Hypothalamus (tissue), 51 donors: ENCODE measurements at places on chromosomes 2 and 18.

DNA sequence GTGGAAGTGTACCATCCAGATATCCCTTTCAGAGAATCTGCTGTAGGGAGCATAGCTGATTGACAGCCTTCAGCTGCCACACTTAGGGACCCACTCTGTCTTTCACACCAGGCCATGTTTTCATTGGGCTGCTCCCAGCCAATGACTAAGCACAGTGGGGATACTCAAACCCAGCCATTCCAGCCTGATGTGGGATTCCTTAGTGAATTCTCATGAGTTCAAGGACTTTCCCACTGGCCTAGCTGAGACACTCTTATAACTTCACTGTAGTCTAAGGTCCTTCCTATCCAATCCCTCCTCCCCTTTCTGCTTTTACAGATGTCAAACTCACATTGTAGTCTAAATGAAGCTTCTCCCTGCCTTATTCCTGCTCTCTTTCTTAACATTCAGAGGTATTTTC lies 201.2 kb downstream of the PIK3C3 start:
- DNase-seq: no peak

DNA sequence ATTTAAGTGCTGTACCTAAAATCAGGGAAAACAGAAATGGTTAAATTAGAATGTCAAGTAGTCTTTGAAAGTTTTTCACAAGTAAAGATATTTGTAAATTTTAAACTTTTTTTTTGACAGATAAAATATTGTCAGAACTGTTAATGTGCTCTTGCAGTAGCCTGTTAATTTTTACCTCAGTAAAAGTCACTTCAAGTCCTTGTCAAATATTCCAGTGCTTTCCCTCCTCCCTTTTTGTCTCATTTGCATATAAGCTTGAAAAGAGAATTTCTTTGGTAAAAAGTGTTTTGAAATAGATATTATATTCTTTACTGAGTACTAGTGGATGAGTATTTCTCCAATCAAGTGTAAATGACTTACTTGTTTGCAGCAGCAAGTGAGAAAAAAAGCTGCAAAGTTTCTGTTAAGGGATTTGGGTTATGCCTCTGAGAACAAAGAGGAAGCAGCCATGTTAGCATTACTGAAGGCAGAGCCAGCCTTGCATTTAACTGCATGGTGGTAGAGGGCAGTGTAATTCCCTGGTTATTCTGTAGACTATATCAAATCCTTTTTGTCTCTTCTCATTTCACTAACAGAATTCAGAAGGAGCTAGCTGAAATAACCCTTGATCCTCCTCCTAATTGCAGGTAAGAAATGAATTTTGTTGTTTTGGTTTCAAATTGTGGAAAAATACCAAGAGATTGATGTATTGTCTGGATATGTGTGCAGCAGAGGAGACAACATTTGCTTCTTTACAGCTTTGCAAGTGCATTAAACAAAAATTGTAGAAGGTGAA lies 3.2 kb downstream of the UBE2E3 start:
- DNase-seq: peak; percentile 2

GRCh38 chr2:122535960-122536505 lies 780.6 kb downstream of the TSN start:
- no peak for DNase-seq

DNA sequence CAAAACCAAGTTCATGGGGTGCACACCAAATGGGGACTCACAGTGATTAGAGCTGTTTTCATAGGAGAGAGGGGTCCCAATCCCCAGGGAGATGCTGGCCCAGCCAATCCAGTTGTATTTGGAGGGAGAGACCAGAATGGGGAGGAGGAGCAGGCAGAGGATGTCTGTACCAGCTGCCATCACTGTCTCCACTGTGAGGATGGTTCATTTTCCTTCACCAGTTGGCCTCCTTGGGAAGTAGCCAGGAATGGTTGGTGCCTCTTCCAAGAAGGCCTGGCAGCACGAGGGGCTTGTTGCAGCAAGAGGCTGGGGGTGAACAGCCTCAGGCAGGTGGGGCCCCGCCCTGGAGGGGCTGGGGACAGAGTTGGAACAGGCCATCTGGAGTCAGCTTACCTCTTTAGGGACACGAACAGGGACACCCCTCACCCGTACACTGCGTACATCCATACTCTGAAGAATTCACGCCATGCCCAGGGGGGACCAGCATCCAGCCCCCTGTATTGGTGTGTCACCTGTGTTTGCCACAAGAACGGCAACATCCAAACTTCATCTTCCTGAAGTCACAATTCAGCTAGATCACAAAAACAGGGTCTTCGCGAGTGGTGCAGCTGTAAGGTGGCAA lies 161.7 kb upstream of the ZNF236 start:
- no peak for DNase-seq

GRCh38 chr2:234491897-234492296 lies 5.0 kb downstream of the ARL4C start:
- DNase-seq: no peak

DNA sequence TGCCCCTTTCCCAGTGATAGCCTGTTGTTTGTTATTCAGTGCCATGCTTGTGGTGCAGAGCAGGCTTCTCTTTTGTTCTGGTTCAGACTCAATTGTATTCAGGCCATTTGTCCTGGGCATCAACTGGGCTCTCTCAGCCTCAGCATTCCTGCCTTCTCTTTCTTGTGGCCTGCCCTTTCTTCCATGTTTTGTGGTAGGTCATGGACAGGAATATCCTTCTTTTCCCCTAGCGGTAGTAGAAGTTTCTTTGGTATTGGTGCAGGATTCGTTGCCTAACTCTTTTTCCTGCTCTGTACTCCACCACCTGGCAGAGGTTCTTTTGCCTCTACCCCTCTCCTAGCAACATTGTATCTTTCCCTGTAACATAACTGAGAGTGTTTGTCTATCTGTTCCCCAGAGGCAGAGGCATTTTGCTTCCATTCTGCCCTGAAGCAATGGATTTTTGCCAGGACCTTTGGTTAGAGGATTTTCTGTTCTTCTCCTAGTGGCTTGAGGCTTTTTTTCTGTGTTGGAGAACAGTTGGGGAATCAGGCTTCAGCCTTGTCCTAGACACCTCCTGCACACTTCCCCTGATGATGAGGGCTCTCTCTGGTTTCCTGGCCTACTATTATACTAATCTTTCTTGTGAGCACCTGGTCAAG lies 68.5 kb downstream of the NCOA1 start:
- DNase-seq: no peak

GRCh38 chr18:57595347-57595746 lies 8.8 kb upstream of the FECH start:
- DNase-seq: no peak

GRCh38 chr2:234044157-234044556 lies 6.3 kb upstream of the SPP2 start:
- no peak for DNase-seq

GRCh38 chr2:227848586-227848985 lies 22.8 kb upstream of the DAW1 start:
- DNase-seq: no peak

DNA sequence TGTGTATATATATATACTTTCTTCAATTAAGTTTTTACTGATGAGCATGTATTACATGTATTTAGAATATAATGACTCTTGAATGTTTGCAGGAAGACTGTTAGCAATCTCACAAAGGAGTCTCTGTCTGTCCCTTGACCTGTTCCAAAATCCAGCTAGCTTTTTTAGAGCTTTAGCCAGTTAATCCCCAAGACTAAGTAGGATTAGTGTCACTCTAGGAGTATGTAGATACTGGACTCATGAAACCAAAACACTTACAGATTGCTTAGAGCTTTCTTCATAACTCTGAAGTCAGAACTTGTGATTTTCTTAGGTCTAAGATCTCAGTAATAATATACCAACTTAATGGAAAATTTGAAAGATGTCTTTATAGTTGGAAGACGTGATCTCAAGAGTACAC lies 2.2 kb downstream of the UBXN4 start:
- DNase-seq: no peak

GRCh38 chr18:6598657-6599056 lies 130.9 kb upstream of the ARHGAP28 start:
- DNase-seq: no peak

- no peak for DNase-seq
These were observed 267.6 kb upstream of the CYP26B1 start for GRCh38 chr2:72415241-72415661.

DNA sequence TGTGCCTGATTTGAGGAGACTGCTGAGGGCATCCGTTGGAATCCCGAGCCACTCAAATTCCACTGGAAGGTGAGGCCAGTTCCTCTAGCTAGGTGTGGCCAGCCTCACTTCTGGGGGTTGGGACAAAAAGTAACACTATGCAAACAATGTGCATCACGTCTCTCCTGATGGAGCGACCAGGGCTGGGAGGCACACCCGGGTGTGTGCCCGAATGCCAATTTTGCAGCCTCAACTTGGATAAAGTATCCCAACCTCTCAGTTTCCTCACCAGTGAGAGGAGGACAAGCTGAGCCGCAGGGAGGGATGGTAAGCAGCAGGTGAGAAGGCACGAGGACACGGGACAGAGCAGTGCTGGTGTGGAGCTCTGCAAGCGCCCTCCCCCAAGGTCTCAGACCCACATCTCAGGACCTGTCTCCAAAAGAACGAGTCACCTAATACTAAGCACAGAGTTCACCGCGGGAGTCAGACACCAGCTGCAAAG lies 218.3 kb downstream of the HAUS1 start:
- DNase-seq: no peak

- peak; percentile 67 for DNase-seq
These were observed 223.7 kb downstream of the CYP26B1 start for GRCh38 chr2:71923887-71924533.

DNA sequence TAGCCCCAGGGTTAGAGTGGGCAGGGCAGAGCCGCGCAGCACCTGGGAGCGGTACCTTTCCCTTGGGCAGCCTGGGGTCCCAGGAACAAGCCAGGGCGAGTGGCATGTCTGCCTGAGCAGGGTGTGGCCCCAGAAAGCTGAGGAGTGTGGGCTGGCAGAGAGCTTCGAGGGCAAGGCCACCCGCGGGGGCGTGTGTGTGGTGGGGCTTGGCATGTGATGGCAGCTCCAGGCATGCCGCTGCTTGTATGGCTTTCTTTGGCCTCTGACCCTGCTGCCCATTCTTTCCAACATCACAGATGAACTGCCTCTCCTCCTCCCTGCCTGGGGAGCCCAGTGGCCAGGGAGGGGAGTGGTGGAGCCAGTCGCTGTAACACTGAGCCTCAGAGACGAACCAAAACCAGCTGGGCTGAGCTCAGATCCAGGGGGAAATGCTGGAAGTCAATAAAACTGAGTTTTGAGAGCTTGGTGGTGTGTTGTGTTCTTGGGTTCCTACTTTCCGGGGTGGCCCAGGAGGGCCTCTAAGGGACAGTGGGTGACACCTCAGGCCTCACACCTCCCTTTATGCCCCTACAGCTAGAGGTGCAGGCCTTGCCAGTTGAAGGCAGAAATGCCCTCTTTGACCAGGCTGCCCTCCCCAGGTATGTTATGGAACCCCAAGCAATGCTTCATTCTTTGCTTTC lies 7.4 kb downstream of the DNAJB2 start:
- no peak for DNase-seq

DNA sequence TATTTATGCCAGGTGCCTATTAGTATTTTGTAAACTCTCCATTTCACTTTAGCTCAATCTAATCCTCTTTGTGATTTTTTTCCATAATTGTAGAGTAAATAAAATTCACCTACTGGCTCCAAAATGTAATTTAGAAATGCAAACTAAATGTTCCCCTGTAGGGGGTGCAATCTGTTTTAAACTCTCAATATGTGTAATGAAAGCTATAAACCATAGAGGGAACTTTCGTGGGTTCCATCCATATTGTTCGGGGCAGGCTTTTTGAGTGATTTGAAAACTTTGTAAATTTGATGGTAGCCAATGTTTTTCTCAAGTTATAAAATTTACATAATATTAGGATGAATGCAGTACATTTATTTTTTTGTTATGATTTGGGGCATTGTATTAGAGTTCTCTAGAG lies 49.4 kb downstream of the TSPYL6 start:
- no peak for DNase-seq

DNA sequence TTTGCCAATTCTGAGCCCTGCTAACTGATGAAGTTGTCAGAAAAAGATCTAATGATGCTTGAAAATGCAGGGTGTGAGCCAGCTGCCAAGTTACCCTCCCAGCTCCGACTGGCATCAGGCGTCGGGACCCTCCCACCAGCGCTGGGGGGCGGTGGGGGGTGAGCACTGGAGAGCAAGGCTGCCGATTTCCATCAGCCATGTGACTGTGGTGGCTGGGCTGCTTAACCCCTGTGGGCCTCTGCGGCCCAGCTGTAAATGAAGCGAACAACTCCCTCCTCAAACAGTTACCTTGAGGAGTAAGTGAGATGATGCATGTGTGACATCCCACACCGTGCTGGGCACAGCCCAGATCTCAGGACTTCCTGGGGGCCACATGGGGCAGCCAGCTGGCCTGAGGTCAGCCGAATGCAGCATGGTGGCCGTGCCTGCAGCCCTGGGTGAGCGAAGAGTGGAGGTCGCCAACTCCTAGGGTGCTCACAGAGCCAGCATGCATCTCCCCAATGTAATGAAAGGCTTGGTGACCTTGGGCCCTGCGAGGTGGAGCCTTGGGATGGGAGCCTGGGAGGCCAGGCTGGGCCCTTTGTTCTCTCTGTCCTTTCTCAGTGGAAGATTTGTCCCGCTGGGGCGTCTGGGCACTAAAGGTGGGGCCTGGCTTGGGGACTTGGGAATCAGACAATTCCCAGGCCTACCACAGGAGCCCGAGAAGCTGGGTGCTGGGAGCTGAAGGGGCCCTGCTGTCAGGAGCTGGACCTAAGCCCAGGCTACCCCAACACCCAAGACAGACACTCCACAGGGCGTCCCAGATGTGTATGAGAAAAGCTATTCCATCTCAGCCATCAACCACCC lies 25.1 kb downstream of the CIB4 start:
- no peak for DNase-seq

DNA sequence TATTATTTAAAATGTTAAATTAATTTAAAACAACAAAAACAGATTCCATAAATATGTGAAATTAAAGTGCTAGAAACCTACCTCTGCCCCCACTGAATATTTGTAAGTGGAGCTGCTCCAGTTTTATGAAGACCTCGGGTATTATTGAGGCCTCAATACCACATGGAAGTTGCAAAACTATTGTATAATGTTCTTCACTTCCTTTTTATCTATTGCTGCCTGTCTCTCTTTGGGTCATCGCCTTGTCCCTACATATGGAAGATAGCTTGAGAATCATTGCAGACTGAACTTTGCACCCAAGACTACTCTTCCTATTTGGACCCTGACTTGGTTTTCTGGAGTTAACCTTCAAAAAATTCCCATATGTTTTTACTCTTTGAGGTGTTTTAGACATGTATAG lies 212.1 kb upstream of the NETO1 start:
- DNase-seq: no peak

DNA sequence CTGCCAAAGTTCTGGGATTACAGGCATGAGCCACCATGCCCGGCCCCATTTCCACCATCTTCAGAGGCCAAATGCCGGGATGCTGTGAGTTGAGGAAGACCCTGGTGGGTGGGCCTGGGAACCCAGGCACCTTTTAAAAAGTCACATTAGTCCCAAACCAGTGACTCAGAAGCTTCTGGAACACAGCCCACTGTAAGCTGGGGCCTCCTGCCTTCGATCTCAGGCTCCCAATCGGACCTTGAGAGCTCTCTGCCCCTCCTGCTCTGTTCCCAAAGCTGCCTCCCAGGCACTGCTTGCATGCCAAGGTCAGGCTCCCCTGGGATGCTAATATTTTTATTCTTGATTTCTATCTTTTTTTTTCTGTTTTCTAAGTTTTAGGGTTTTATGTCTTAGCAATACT lies 4.2 kb downstream of the ADCY3 start:
- DNase-seq: no peak

GRCh38 chr2:141703501-141703900 lies 427.3 kb downstream of the LRP1B start:
- no peak for DNase-seq
